ENCODE measurements at places on chromosomes 2 and 18.

- DNase-seq, result no peak
Observed at GRCh38 chr2:136448432-136448831, 316.9 kb upstream of the THSD7B start.

GRCh38 chr2:129762386-129763189 is 216.9 kb upstream of the RAB6C start:
- DNase-seq, result no peak

- no peak for DNase-seq
Observed at GRCh38 chr2:236827997-236828396, 257.7 kb upstream of the COPS8 start.

DNA sequence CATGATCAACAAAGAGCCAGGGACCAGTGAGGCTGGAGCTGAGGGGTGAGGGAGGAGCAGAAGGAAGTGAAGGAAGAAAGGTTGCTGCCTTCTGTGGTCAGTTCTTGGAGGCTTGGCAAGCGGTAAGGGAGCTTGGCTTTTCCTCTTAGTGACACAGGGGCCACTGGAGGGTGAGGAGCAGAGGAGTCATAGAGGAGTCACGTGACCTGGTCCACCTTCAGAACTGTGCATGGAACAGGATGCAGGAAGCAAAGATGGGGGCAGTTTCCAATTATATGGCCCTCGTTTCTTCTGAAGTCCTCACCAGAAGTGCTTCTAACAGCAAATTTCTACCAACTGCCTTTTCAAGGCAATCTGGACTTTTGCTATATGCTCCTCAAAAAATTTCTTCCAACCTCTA is 326.9 kb upstream of the SMIM21 start:
- no peak for DNase-seq

GRCh38 chr2:71665168-71666093 is 212.1 kb downstream of the DYSF start:
- no peak for DNase-seq

DNA sequence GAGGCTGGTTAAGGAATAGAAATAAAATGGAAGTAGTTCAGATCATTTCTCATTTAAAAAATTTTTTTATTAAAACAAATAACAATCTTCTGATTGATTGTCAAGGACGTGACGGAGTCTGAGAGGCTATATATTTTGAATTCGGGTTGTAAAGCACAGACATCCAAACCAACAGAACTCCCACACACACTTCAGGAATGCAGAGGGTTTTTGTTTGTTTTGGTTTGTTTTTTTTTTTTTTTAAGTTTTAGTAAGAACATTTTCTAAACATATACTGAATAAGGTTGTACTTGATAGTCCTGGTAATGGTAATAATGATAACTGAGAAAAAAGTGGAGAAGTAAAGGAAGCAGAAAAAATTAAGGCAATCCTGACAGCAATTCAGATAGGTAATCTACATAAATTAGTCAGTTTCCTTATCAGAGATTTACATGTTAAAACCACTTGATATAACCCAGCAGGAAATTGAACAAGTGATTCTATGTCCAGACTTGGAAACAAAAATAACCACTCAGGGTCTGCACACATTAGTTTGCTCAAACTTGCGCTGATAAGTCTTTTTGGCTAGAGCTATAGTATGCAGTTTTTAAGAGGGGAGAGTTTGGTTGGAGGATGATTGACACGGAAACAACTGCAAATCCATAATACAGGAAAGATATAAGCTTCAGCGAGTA is 51.5 kb upstream of the CTAGE1 start:
- no peak for DNase-seq

DNA sequence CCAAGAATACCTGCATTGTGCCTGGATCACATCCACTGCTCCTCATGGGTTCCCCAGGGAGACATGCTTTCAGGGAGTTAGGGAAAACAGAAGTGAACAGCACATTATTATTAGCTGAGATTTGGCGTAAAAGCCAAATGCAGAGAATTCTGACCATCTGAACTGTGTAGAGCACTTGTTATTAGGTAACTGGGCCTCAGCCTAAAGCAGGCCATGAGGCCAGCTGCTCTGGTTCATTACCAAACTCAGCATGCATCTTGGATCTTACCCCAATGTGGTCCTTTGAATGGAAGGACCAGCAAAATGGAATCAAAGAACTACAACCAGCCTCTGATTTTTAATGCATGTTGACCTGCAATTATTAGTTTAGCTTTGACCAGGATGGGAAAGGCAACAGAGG is 322.3 kb downstream of the KCNS3 start:
- DNase-seq, result no peak

DNA sequence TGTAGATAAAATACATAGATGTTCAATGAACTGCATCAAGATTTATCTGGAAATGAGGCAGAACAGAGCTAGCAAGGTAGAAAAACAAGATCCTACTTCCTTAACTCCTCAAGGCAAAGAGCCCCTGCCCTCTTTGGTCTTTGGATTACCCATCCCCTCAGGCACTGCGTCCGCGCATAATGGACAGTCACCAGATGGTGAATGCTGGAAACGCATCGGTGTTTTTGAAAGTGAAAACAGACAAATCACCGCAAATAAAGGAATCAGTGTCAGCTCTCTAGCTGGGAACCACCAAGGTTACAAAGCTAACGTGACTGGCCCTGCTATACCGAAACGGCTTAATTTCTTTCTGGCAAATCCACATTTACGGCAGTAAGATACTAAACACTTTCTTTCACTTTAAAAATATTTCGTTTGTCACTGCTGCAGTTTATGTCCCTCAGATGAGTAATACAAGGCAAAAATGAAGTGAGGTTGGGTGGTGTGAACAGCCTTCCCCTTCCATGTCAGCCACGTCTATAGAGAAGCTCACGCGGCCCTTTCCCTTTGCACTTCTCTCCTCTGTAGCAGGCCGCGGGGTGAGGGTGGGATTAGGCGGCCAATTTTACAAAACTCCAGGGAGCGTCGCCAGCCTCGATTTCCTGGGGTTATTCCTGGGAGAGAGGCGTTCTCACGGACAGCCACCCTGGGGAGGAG is 627 bp upstream of the GALR1 start:
- no peak for DNase-seq

GRCh38 chr2:8003462-8004075 is 678.3 kb upstream of the ID2 start:
- DNase-seq, result no peak

DNA sequence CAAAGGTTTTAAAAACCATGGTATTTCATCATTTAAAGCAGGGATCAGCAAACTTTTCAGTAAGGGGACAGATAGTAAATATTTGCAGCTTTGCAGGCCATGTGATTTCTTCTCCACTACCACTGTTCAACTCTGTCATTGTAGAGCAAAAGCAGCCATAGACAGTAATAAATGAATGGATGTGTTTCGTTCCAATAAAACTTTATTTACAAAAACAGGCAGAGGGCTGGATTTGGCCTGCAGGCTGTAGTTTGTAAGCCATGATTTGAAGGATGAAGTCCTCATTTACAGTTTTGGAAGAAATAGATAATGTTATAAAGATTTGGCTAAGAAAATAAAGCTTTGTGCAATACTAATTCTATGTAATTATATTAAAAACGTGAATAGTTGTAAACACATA is 1.8 kb downstream of the SERPINB12 start:
- DNase-seq, result no peak

DNA sequence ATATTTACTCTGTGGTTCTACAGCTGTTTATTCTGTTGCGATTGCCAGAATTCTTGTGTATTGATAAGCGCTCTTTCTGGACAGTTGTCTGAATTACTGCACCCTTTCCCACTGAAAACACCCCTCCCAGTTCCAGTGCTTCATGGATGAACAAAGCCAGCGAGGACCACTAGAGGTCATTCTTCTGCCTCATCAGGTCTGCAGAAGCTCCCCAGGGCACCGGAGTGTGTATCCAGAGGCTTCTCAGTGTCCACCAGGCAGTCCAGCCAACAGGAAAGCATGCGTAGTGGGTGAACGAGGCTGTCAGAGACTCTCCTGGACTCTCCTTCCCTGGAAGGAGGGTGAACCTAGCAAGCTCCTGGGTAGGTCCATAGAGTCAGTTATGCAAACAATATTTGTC is 40.6 kb upstream of the INHBB start:
- DNase-seq, result no peak

DNA sequence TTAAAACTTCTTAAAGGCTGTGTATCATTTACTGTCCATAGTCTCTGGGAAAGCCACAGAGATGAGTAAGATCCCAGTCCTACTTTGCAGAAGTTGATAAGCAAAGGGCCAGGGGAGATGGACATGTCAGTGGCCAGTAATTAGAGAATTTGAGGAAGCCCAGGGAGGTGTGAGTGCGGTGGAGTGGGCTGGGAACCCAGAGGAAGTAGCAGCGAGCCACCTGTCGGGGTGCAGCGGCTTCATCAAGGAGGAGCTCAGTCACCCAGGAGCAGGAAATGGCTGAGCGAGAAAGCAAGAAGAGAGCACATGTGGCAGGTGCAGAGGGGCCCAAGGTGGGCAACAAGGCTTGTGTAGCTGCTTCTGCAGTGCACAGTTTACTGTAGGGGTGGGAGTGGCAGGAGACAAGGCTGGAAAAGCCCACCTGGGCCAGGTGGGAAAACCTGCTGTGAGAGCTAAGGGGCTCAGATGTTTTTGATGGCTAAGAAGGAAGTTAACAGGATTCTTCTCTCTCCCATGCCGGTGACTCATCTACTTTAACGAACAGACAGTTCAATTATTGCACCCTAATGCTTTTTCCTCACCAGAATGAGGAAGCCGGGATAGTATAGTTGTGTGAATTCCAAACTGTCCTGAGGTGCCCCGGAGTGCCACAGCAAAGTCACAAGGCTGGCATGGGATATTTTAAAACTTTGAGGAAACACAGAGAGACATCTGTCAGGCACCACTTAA is 34.8 kb upstream of the MGAT5 start:
- DNase-seq, result no peak

Measured in stimulated activated CD4-positive, alpha-beta T cell treated with anti-CD3 and anti-CD28 coated beads, Interleukin-2, amount 100 ng/mL, for 4 hours (primary cell).